ENCODE measurements at places on chromosomes 4 and X. TPM values are rescaled to one million over a fixed set of nuclear protein-coding genes. Genes with fewer than 3 reads are reported as not detected.

Gene C4orf36
- total RNA-seq, result 0.64 TPM

Gene FAM9C
- total RNA-seq, result not detected

Gene CRMP1
- 2.1 TPM for total RNA-seq

Gene MID1IP1
- 34.6 TPM for total RNA-seq

Gene IRF2
- 16.8 TPM for total RNA-seq

Measured in A549 treated with DMSO at 1 μM for 4 hours (cell line).